Aorta (tissue), 5 donors: ENCODE measurements at places on chromosomes 6 and 20.
A peak's percentile ranks its signal among the peaks of the same experiment; 100 is the strongest.

DNA sequence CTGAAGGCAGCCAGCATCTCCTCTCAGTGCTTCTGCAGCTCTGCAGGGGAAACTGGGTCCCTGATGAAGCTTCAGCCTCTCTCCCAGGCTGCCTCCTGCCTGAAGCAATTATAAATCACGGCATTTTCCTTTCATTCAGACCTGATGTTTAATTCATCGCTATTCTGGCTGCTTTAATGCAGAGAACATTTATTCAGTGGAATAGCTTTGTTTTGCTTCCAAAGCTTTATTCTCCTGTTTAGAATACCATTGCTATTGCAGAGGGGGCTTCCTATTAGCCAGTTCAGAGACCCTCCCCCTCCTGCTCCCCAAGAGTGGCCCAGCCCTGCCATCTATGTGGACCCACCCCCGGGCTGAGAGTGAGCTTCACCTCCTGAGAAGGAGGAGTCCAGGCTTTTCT, 255.6 kb downstream of the LRFN2 start:
- DNase-seq = no peak

- no peak for DNase-seq
Observed at GRCh38 chr20:53712212-53712977, 118.8 kb upstream of the ZNF217 start.

DNA sequence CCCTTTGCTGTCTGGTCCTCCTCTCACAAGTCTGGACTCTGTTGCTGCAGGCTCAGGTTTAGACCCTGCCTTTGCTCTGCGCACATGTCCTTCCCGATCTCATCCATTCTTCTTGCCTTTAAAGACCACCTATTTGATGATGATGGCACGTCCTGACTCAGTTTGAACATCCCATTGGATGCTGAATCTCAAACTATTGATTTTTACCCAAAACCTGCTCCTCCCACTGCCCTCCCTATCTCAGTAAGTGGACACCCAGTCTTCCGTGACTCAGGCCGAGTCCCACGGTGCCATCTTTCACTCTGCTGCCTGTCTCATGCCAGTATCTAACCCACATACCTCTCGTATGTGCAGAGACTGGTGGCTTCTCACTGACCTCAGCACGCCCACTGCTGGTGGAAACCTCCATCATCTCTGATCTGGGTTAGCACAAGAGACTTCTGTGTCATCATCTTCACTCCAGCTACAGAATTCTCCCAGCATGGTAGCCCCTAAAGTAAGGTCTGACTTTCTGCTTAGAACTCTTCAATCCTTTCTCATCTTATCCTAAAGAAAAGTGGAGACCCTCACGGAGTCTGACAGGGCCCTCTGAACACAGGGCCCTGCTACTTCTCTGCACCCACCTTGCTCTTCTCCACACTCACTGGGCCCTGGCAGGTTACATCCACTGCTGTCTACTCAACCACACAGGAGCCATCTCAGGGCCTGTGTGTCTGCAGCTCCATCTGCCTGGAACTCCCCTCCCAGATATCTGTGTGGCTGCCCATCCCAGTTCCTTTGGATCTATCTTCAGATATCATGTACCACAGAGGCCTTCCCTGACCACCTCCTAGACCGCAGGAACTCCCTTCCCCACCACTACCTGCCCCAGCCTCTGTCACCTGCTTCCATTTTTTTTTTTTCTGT, 387.1 kb upstream of the AGPAT4 start:
- DNase-seq = no peak

DNA sequence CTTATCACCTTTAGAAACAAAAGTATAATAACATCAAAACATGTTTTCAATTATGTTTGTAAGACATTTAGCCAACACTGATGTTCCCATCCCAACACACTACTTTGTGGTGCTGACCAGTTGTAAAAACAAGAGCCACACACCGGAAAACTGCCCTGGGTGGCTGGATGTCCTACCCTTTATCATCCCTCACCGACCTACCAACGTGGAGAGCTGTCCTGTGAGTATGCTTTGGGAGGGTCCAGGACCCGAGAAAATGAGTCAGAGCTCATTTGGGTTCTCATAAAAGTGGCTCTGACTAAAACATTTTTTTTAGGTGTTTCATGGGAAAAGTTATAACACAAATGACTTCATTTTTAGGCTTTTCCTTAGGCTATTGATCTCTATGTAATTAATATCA, 29.3 kb upstream of the CTAGE9 start:
- DNase-seq = no peak

GRCh38 chr20:62738025-62738881, 29.6 kb downstream of the NTSR1 start:
- DNase-seq = peak; percentile 71

- DNase-seq = no peak
Observed at GRCh38 chr6:147222160-147222838, 18.1 kb downstream of the STXBP5 start.

GRCh38 chr20:47263465-47264084, 92.9 kb downstream of the ZMYND8 start:
- DNase-seq = peak; percentile 63

DNA sequence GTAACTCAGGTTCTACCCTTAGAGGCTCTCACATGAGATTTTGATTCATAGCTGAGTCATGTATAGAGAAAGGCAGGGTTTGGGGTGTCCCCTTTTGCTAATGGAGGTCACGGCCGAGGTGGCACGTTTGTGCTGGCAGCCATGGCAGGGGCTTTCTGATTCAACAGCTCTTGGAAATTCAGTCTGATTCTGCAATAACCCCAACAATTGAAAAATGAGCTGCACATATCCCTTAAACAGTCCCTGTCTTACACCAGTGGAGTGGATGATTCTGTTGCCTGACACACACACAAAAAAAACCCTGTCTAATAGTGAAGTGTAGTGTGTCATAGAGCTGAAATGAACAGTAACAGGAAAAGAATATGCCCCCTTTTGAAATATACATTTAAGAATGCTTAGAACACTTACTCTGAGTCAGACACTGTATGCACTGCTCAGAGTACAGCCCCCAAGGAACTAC, 40.4 kb upstream of the ARG1 start:
- DNase-seq = no peak

DNA sequence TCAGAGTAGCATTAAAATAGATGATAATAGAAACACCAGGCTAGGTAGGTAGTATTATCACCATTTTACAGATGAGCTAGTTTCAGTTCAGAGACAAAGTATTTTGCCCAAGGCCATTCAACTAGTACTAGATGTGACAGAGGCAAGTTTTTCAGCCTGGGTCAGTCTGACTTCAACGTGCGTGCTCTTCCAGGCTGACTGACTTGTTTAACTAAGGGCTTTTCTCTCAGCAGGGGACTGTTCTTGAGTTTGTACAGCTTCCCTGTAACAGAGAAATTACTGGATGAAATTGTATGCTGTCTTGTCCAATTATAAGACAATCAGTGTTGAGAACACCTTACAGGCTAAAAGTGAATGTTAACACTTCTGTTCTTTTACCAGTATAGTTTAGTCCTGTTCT, 333.5 kb upstream of the MAN1A1 start:
- DNase-seq = no peak

- DNase-seq = no peak
Observed at GRCh38 chr20:57048027-57048869, 218.2 kb downstream of the BMP7 start.

- DNase-seq = no peak
Observed at GRCh38 chr20:64065062-64065973, 2.3 kb downstream of the TCEA2 start.

- DNase-seq = no peak
Observed at GRCh38 chr6:135092724-135093123, 38.1 kb upstream of the HBS1L start.

GRCh38 chr6:112029045-112029822, 24.7 kb upstream of the CCN6 start:
- peak; percentile 83 for DNase-seq

DNA sequence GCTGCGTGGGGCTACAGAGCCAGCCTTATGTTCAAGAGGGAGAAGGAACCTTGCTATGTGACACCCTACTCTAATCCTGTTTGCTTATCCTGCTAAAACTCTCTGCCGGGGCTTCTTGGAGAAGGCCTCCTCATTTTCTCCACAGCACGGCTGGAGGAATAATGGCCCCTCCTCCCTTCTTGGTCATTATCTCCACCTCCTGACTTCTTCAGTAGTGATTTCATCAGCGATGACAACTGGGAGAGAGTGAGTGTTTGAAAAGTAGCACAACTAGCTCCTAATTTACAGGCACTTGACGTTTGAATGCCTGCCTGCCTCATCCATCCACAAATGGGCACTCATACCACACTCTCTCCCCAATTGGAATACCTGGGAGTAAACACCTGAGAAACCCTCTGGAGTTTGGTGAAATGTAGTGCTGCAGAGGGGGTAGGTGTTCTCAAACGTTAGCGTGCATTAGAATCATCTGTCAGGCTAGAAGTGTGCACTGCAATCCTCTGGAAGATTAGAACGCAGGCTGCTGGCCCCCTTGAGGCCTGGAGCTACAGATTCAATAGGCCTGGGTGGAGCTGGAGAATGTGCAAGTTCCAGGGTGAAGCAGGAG, 148.5 kb downstream of the FOXC1 start:
- no peak for DNase-seq

GRCh38 chr6:19477563-19477962, 359.6 kb upstream of the ID4 start:
- no peak for DNase-seq

- DNase-seq = no peak
Observed at GRCh38 chr6:29864037-29864810, 36.6 kb downstream of the HLA-G start.

GRCh38 chr20:20462185-20462584, 94.3 kb downstream of the INSM1 start:
- DNase-seq = no peak

DNA sequence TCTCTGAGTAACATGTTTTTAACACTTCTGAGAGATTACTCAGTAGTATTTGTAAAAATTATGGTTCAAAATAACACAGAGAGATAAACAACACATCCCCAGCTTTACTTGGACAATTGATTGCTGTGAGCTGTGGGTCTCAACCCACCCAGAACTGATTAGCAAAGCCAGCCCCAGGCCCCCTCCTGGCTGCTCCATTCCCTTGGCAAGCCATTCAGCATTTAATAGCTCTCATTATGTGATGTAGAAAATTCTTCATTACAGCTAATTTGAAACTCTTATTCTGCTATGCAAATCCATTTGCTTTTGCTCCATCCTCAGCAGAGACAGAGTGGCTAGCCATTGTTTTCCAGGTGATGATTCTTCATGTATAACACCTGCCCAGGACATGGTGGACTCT, 16.6 kb upstream of the SIRT5 start:
- DNase-seq = no peak

DNA sequence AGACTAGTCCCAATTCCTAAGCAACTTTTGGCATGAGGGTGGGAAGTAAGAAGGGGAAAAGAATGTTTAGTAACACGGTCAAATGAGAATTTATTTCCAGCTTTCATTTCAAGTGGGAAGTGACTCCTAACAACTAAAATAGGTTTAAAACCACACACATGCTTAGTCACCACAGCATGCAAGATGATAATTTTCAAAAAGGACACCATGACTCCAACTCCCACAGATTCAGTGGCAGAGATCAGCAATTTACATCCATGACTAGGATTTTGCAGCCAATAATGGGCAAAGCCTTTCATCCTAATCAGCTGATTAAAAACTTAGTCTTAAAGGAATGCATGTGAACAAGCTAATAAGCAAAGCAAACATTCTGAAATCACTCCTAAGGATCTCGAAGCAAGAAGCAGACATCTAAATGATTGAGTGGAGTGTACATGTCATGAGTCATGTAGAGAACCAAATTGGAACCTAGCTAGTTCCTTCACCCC, 48.1 kb upstream of the GCLC start:
- DNase-seq = no peak

DNA sequence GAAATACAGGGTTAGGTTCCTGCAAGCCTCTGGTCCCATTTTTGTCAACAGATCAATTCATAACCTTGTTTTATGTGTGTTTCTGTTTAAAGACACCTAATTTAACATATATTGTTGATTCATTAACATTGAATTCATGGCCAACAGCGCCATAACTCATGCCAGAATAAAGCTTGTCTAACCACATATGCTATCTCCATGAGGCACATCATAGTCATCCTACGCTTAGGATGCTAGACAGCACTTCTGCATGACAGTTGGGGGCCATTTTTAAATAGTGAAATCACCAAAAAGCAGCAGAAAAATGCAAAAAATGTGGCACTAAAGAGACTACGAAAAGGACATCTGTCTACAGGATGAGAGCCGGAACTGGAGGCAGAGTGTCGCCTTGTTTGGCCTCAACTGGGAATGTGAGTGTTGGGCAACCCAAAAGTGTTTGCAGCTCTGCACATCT, 37.9 kb downstream of the TRAM2 start:
- no peak for DNase-seq

- DNase-seq = no peak
Observed at GRCh38 chr20:18822832-18823231, 9.2 kb downstream of the SCP2D1 start.

GRCh38 chr6:110878751-110879522, 4.4 kb downstream of the AMD1 start:
- DNase-seq = no peak

- DNase-seq = no peak
Observed at GRCh38 chr6:127243501-127243900, 23.2 kb upstream of the RNF146 start.

- DNase-seq = no peak
Observed at GRCh38 chr6:55636406-55637102, 57.6 kb upstream of the HMGCLL1 start.

DNA sequence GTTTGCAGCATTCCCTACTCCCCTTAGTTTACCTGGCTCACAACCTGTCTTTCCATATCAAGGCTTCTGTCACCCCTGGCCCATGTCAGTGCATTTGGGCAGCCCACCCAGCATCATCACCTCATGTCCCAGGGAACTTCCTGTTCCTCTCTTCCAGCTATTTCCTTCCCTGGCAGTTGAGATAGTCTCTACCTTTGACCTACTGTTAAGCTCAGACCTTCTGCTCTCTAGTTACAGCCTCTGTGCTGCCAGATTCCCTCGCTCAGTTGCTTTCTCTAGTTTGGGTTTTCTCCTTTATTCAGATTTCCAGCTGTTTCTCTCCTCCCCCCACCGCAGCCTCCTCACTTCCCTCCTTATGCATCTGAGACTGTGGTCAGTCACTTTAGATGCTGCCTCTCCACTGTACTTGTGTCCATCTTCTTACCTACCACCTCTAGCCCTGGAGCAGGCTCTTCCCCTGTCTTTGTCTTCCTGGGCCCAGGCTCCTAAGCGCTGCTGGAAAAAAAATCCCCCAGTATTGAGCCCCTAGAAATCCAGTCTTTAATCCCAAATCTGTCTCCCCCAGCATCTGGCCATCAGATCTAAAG, 16.3 kb downstream of the PTPN1 start:
- no peak for DNase-seq

DNA sequence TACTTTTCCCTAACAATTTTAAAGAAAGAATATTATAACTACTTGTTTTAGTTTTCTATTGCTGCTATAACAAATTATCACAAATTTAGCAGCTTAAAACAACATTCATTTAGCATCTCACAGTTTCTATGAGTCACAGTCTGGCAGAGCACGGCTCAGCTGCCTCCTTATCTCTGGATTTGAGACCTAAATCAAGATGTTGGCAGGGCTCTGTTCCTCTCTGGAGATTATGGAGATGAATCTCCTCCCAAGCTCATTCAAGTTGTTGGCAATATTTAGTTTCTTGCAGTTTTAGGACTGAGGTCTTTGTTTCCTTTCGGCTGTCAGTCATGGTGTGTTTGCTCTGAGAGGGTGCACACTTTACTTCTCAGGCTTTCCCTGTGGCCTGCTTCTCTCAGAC, 1065.8 kb upstream of the EYS start:
- DNase-seq = peak; percentile 54

GRCh38 chr6:132400883-132401617, at the start of gene MOXD1:
TSS of gene MOXD1 (minus strand) at chr6:132401475. CDS start at chr6:132401426, 49 bp downstream.
- peak; percentile 82 for DNase-seq
